Activated CD4-positive, alpha-beta T cell treated with anti-CD3 and anti-CD28 coated beads, Interleukin-2, amount 10 ng/mL, durations not matched to agents 7 days and 5 days (primary cell): ENCODE measurements at places on chromosomes 3 and 15.

DNA sequence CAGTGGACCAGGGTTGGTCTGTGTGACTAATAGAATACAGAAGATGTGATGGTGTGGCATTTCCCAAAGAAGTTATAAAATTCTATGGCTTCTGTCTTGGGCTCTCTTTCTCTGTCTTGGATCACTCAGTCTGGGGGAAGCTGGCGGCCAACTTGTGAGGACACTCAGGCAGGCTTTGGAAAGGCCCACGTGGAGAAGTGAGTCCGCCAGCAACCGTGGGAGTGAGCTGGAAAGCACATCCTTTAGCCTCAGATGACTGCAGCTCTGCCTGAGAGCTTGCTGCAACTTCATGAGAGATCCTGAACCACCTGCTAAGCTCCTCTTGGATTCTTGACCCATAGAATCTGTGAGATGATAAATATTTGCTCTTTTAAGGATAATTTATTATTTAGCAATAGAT, 72.0 kb upstream of the RASGRP1 start:
- no peaks in the 10 kb centered on the region for H3K27me3 ChIP-seq
- DNase-seq: no peak
- H3K4me3 ChIP-seq: no peak overlapping the region
- no peak overlapping the region for H3K27ac ChIP-seq
- H3K36me3 ChIP-seq: peaks cover 28% of the 10 kb centered on the region

GRCh38 chr15:45904019-45904418, 269.2 kb downstream of the SQOR start:
- H3K27me3 ChIP-seq: no peaks in the 10 kb centered on the region
- no peak overlapping the region for H3K4me3 ChIP-seq
- H3K36me3 ChIP-seq: no peaks in the 10 kb centered on the region
- no peaks in the 10 kb centered on the region for H3K4me1 ChIP-seq

GRCh38 chr3:172302203-172302602, 146.1 kb downstream of the GHSR start:
- no peak for DNase-seq
- no peak overlapping the region for H3K4me3 ChIP-seq
- H3K4me1 ChIP-seq: no peaks in the 10 kb centered on the region
- no peaks in the 10 kb centered on the region for H3K36me3 ChIP-seq
- no peaks in the 10 kb centered on the region for H3K27me3 ChIP-seq

GRCh38 chr15:89566621-89567294, 8.5 kb upstream of the TICRR start:
- no peaks in the 10 kb centered on the region for H3K4me1 ChIP-seq
- H3K27ac ChIP-seq: no peak overlapping the region
- H3K27me3 ChIP-seq: peaks cover 32% of the 10 kb centered on the region
- DNase-seq: no peak

- no peak for DNase-seq
- H3K4me3 ChIP-seq: no peak overlapping the region
- no peaks in the 10 kb centered on the region for H3K4me1 ChIP-seq
- H3K27me3 ChIP-seq: peaks cover 5% of the 10 kb centered on the region
Measured at GRCh38 chr3:32186876-32187275, 51.6 kb upstream of the CMTM8 start.

GRCh38 chr3:178895178-178895789, 176.3 kb downstream of the ZMAT3 start:
- H3K27ac ChIP-seq: no peak overlapping the region
- H3K27me3 ChIP-seq: no peaks in the 10 kb centered on the region
- no peaks in the 10 kb centered on the region for H3K4me1 ChIP-seq
- no peak overlapping the region for H3K4me3 ChIP-seq

DNA sequence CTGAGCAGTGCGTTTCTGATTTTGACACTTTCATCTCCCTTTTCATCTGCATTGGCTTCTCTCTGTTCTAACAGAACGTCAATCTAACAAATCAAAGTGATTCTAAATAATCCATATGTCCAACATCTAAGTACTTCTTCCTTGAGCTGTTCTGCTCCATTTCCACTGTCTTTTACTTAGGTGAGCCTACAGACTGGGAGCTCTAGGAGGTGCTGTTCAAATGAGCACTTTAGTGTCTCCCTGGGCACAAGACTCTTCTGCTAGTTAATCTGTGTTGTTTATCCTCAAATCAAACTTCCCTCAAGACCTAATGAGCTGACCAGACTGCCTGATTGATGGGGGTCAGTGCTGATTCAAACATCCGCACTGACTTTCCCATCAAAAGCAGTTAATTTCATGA, 408.1 kb downstream of the WDR72 start:
- H3K4me3 ChIP-seq: no peak overlapping the region
- no peaks in the 10 kb centered on the region for H3K36me3 ChIP-seq
- H3K27ac ChIP-seq: no peak overlapping the region
- H3K27me3 ChIP-seq: no peaks in the 10 kb centered on the region
- DNase-seq: no peak

DNA sequence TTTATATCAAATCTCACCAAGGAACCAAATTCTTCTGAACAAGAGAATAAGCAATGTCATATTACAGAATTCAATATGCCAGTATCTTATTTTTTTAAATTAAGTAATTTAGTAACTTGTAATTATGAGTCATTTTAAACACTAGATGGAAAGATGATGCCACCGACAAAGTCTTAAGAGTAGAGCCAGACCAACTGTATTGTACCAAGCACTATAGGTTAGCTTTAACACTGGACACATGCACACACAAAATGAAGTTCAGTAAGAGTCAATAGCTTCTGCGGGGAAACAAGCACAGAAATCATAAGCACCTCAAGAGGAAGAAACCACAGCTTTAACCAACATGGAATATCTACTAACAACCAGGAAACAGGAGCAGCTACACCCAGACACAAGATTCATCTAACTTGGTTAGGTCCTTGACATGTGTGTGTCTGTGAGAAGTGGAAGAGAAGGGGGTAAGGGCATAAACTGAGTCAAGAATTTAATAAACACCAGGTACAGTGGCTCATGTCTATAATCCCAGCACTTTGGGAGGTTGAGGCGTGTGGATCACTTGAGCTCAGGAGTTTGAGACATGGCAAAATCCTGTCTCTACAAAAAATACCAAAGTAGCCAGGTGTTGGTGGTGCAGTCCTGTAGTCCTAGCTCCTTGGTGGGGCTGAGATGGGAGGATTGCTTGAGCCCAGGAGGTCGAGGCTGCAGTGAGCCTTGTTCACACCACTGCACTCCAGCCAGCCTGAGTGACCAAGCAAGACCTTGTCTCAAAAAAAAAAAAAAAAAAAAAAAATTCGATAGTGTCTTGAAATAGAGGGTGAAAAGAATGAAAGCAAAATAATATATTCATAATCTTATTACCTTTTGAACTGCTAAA, 28.9 kb downstream of the DENND4A start:
- H3K4me1 ChIP-seq: peaks cover 48% of the 10 kb centered on the region
- no peak for DNase-seq
- H3K27ac ChIP-seq: peak overlapping the region; percentile 16
- no peak overlapping the region for H3K4me3 ChIP-seq
- H3K27me3 ChIP-seq: no peaks in the 10 kb centered on the region
- H3K36me3 ChIP-seq: peaks cover 21% of the 10 kb centered on the region

DNA sequence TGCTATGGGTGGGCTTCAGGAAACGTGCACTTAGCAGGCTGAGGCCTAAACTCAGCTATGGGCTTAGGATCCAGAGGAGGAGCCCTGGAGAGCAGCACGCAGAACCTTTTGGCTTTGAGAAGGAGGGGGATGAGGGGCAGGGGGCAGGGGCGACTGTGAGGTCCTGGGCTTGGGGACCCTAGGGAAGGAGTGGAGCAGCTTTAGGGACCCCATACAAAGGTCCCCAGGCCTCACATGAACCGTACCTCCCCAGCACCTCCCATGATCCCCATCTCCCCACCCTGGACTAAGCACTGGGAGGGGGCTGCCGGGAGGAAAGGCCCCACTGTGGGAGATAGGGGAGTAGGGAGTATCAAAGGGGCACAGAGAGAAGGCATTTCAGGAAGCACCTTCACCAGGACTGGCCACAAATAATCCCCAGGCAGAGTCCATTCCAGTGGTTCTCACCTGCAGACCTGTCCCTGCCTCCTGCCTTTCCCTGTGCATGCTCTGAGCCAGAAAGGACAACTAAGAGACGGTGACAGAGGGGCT, 62.0 kb upstream of the KLF13 start:
- H3K36me3 ChIP-seq: peaks cover 10% of the 10 kb centered on the region
- peak overlapping the region; percentile 98 for H3K27ac ChIP-seq
- DNase-seq: peak; percentile 5
- peaks cover 93% of the 10 kb centered on the region for H3K4me1 ChIP-seq
- no peaks in the 10 kb centered on the region for H3K27me3 ChIP-seq

- H3K27me3 ChIP-seq: peaks cover 4% of the 10 kb centered on the region
- no peak for DNase-seq
- no peak overlapping the region for H3K27ac ChIP-seq
- H3K4me1 ChIP-seq: no peaks in the 10 kb centered on the region
- no peaks in the 10 kb centered on the region for H3K36me3 ChIP-seq
Measured at GRCh38 chr15:51044037-51044727, 50.5 kb downstream of the TNFAIP8L3 start.

- no peaks in the 10 kb centered on the region for H3K36me3 ChIP-seq
- peaks cover 13% of the 10 kb centered on the region for H3K4me1 ChIP-seq
- no peak overlapping the region for H3K4me3 ChIP-seq
- no peak overlapping the region for H3K27ac ChIP-seq
Measured at GRCh38 chr3:42829083-42829627, 19.9 kb downstream of the ACKR2 start.

- H3K27ac ChIP-seq: no peak overlapping the region
- no peak overlapping the region for H3K4me3 ChIP-seq
- H3K27me3 ChIP-seq: peaks cover 4% of the 10 kb centered on the region
- no peak for DNase-seq
- H3K36me3 ChIP-seq: no peaks in the 10 kb centered on the region
Measured at GRCh38 chr15:38769492-38769891, 204.9 kb upstream of the RASGRP1 start.

DNA sequence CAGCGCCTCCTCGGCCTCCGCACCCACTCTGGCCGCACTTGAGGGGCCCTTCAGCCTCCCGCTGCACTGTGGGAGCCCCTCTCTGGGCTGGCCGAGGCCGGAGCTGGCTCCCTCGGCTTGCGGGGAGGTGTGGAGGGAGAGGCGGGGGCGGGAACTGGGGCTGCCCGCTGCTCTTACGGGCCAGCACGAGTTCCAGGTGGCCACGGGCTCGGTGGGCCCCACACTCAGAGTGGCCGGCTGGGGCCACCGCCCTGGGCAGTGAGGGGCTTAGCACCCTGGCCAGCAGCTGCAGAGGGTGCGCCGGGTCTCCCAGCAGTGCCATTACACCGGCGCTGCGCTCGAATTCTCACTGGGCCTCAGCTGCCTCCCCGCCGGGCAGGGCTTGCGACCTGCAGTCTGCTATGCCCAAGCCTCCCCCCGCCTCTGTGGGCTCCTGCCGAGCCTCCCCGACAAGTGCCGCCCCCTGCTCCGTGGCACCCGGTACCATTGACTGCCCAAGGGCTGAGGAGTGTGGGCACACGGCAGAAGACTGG, 167.1 kb upstream of the PLSCR5 start:
- no peaks in the 10 kb centered on the region for H3K27me3 ChIP-seq
- no peaks in the 10 kb centered on the region for H3K36me3 ChIP-seq
- no peak overlapping the region for H3K27ac ChIP-seq

DNA sequence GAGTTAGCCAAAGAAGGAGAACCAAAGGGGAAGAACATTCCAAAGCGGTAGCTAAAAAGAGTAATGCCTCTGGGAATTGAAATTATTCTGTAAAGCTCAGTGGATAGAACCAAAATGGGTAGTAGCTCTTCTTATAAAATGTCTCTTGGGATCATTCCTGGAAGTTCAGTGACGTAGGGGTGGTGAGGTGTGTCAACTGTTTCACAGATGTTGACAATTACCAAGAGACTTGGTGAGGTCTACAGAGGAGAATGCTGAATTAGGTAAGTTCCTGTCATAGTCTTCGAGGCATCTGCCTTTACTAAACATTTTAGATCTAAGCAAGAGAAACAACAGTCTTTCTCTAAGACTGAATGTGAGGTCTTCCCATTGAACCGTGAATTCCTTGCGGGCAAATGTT, 67.8 kb downstream of the TPRG1 start:
- H3K4me3 ChIP-seq: no peak overlapping the region
- peaks cover 1% of the 10 kb centered on the region for H3K27me3 ChIP-seq
- DNase-seq: no peak

- H3K27me3 ChIP-seq: no peaks in the 10 kb centered on the region
- H3K4me3 ChIP-seq: peak overlapping the region; percentile 12
- peak overlapping the region; percentile 63 for H3K27ac ChIP-seq
Measured at GRCh38 chr3:158727206-158728060, 4.8 kb downstream of the RARRES1 start.

DNA sequence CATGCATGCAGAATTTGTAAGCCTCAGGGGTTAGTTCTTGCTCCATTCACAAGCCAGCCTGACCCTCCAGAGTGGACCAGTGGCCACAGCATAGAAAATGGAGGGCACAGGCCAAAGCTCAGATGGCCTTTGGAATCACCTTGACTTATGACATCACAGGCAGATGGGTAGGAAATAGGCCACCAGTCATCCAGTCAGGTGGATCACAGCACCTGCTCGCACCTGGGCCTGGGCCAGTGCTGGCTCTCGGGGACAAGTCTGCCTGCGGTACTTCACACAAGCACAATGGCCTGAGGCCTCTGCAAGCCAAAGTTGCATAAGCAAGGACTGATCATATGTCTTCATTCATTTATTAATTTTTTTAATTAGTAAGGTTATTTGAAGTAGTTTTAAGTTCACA, 39.3 kb downstream of the PPCDC start:
- no peak overlapping the region for H3K4me3 ChIP-seq
- no peaks in the 10 kb centered on the region for H3K27me3 ChIP-seq
- DNase-seq: no peak
- no peak overlapping the region for H3K27ac ChIP-seq
- peaks cover 35% of the 10 kb centered on the region for H3K36me3 ChIP-seq

DNA sequence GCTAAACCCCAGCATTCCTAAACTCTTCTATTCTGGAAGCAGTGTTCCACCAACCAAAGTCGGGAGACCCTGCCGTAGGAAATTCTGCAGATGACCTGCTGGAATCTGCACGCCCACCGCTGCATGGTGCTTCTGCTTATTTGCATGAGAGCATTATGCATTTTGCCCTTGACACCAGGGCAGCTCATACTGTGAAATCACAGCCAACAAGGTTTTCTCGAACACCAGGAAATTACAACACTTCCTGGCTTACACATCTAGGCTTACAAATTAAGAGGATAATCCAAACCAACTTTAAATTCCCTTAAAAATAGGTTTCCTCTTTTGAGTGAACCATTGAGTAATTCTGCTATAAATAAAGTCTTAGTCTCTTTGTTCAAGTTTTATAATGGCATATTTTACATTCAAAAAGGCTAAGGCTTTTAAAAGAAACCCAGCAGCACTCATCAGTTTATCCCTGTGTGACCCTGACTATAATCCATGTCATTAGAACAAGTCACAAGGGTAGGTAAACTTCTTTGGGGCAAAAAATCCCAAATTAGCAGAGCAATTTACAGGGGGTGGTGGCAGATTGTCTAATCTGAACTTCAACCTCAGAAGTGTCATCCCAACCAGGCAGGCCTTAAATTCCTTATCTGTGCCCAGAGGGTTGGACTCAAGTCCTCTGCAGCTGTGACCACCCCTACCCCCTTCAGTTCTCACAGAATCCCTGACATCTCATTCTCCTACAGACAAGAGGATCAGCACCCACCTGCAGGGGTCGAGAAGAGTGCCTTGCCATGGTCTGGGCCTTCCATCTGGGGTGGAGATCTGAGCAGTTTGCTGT, 33.5 kb upstream of the RBP1 start:
- H3K4me1 ChIP-seq: no peaks in the 10 kb centered on the region
- H3K27ac ChIP-seq: no peak overlapping the region
- H3K27me3 ChIP-seq: no peaks in the 10 kb centered on the region
- no peaks in the 10 kb centered on the region for H3K36me3 ChIP-seq
